ENCODE measurements at places on chromosomes 6 and 20. TPM values are rescaled to one million over a fixed set of nuclear protein-coding genes. Genes with fewer than 3 reads are reported as not detected.

CTAGE9 gene
- polyA plus RNA-seq, result not detected

- no peak for DNase-seq
Measured at GRCh38 chr20:3177746-3178485, 4.6 kb upstream of the LZTS3 start.

LTB gene
- polyA plus RNA-seq, result 1.4 TPM

DNA sequence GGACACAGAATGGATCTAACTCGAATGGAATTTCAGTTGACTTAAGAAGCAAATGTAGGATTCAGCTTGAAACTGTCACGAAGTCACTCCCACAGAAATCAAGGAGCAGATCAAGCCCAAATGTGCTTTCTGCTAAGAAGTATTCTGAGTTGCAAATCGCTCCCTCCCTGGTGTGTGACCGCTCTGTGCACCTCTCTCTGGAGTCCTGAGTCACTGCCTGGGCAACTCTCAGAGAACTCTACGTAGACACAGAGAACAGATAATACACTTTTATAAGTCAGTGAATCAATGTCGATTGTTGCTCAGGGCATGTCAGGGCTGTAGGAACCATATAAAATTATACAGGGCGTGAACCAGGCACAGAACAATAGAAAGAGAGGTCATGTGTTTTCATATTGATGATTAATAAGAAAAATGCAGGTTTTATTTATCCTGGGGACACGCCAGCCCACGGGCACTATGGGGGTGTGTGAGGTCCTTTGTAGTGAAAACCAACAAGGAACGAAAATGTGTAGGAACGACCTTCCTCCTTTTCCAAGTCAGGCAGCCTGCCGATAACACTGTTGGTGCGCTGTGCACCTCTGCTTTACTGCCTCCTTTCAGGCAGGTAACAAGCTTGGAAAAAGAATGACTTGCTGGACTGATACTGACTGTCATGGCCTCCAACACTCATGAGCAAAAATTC is 248.1 kb upstream of the FOXQ1 start:
- no peak for DNase-seq

DNA sequence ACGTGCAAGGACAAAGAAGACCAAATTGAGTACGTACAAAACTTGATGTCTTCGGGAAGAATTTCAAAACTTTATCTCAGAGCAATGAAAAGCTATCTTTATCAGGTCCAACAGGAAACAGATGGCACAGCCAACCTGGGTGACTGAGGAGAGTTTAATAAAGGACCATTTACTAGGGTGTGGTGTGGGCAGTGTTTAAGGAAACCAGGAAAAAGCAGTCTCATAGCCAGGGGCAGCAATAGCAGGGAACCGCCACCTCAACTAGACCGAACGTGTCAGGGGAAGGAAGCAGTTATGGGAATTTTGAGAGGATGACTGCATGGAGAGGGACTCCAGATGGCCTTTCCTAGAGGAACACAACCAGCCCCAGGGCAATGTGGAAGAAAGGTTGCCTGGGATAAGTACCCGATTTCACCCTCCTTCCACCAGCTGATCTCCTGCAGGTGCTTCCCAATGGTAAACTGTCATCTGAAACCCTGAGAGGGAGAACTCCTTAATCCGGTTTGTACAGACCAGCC is 15.2 kb upstream of the TAAR5 start:
- no peak for DNase-seq

- no peak for DNase-seq
Measured at GRCh38 chr6:133991096-133991593, 38.1 kb downstream of the TBPL1 start.
